Occipital lobe (tissue), 3 donors: ENCODE measurements at places on chromosomes 2 and 18. TPM values are rescaled to one million over a fixed set of nuclear protein-coding genes. Genes with fewer than 3 reads are reported as not detected.

DNA sequence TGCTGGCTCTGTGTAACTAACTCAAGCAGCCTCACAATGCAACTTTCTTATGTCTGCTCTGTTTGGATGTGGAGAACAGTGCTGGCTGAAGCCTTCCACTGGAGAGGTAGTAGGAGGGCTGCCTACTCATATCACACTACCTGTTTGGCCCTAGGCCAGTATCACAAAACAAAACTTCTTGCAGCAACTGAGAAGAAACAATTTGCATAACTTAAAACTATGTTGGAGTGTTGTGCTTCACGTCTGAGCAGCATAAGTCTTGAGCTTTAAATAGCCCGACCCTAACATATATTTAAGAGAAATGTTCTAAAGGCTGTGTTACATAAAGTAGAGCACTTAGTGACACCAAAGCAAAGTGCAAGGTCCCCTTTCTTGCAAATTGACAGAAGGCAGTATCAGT lies 204.9 kb upstream of the ACVR2A start:
- no peak for DNase-seq

DNA sequence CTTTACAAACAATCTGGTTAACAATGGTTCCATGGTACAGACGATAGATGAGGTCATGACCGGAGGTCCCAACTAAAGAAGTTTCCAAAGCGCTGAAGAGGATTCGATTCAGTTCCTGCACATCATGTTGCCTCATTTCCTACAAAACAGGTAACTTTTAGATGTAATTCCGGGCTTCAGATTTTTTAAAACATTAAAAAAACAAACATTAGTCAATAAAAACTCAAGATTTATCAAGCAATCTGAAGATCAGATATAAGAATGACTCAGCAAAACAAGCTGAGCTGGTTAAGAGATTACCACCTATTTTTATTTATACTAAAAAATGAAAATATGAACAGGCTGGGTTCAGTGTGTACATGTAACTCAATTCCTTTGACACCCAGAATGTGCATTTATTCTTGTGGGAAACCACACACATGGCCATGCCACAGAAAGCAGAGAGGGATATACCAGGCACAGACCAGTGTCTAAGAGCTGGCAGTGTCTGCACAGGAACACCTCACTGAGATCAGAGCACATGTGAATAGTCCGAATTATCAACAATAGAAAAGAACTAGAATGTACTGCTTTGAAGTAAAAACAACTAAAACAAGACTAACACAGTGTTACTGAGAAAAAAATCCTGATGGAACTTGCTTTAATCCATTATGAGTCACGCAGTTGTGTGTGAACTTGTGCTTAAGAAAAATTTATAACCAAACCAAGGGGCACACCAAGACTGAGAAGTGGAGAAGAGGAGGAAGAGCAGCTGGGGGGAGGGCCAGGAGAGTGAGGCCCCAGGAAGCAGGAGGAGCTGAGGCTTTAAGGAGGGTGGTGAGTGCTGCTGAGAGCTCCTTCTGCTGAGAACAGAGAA lies 9.5 kb downstream of the USP40 start:
- no peak for DNase-seq

DNA sequence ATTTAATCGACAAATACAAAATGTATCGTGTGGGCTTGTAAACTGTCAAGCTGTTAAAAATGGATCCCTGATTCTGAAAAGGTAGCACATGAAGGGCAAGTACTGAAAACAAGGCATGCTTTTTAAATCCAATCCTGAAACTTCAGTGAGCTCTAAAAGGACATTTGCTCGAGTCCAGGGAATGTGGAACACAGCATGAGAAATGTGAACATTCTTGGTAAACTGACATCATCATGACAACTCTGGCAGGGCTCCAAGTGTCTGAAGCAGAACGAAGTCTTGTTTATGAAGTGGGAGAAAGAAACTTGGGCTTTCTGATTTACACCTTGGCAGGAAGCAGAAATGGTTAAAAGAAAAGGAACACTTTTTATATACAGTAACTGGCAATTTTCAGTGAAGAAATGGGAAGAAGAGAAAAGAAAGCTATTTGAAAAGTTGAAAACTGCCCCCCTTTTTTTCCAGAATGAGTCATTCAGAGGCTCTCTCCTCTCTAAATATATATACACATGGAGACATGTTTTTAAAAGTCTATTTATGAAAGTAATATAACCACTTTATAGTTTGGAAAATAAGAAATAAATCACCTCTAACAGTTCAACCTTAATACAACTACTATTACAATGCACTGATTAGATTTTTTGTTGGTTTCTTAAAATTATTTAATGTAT lies 120.8 kb downstream of the GAREM1 start:
- DNase-seq: peak; percentile 18

DNA sequence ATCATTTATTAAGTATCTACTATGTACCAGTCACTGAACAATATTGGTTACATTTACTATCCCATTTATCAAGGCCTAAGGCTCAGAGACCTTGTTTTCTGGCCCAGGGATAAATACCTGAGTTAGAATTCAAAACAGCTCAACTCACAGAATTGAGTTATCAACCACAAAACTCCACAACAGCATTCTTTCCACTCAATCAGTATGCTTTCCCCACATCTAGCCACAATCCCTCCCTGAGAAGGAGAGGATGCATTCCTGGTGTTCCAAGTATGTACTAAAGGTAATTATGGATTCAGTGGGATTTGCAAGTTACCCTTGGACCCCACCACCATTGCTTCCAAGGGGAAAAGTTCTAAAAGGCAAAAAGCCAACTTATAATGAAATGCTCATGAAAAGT lies 104.2 kb upstream of the PID1 start:
- DNase-seq: no peak

GRCh38 chr2:70703900-70704549 lies 64.0 kb downstream of the ADD2 start:
- peak; percentile 76 for DNase-seq

- no peak for DNase-seq
Observed at GRCh38 chr2:206968134-206969086, 29.1 kb downstream of the CPO start.

DNA sequence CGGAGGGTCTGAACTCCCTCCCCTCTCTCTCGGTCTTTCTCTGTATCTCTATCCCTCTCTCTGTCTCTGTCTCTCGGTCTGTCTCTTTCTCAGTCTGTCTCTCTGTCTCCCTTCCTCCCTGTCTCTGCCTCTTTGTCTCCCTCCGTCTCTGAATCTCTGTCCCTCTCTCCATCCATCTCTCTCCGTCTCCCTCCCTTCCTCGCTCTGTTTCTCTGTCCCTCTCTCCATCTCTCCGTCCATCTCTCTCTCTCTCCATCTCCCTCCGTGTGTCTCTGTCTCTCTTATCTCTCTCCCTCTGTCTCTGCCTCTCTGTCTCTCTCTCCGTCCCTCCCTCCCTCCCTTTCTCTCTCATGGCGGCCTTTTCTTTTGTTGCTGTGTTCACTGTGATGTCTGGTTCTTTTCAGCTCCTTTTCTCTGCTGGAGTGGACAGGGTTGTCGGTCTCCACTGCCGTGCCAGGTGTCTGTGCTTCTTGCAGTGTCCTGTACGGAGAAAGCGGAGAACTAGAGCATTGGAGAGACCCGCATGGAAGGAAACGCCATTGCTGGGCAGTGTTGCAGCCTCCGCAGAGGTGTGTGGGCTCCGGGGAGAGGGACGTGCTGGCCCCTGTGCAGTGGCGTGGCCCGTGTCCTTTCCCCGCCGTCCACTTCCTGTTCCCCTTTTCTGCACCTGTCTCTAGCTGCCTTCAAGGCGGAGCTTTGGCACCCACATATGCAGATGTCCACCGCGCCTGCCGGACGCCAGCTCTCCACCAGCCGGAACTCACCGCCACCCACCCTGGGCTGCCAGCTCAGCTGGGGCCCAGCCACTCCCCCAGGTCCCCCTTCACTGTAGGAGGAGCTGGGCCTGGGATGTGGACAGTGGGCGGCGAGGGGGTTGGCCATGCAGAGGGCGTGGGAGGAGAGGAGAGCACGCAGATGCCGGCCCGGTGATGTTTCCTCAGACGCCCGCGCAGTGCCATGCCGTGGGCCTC lies 113.1 kb downstream of the NFATC1 start:
- no peak for DNase-seq

DNA sequence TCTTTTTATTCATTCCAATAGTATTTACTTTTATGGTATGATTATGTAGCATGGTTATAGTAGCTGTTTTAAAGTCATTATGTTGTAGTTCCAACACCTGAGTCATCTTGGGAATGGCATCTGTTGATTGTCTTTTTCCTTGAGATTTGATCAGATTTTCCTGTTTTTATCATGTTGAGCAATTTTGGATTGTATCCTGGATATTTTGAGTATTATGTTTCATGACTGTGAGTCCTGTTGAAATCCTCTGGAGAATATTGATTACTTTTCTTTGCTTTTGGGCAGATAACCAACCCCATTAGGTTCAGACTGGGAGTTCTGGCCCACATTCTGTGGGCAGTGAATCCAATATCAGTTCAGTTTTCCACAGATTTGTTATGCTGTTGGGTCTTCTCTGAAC lies 163.2 kb upstream of the SPRED2 start:
- no peak for DNase-seq

DNA sequence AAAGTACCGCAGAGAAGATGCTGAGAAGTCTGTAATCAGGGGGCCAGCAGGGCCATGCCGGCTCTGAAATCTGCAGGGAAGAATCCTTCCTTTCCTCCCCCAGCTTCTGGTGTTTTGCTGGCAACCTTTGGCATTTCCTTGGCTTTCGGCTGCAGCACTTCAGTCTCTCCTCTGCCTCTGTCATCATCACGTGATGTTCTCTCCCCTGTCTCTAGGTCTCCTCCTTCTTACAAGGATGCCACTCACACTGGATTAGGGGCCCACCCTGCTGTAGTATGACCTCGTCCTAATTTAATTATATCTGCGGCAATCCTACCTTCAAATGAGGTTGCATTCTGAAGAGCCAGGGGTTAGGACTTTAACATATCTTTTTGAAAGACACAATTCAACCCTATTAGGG lies 13.8 kb upstream of the RAB12 start:
- no peak for DNase-seq

GRCh38 chr2:114345246-114345645 lies 97.2 kb upstream of the DPP10 start:
- DNase-seq: no peak

The ABCG8 gene
- total RNA-seq: 0.31 TPM

The LOXHD1 gene
- 0.16 TPM for total RNA-seq

The PDE1A gene
- total RNA-seq: 42.1 TPM
